ENCODE measurements at places on chromosomes 2 and 18.

DNA sequence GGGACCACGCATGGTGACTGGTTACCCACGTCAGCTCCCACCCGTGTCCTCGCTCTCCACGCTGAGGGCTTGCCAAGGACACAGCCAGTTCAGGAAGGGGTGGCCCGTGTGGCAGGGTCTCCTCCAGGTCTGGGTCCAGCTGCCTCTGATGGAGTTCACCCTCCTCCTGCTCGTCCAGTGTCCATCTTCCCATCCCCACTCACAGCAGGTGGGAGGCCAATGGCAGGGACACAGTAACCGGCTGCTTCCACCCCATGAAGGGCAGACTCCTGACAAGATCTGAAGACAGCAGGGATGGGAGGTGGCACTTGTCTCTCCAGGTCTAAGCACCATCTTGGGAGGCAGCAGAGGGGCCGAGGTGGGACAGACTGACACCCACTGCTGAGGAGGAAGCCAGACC, 106.4 kb downstream of the NDUFA10 start:
- DNase-seq = no peak

- no peak for DNase-seq
Observed at GRCh38 chr2:268323-268722, 3.6 kb downstream of the ACP1 start.

DNA sequence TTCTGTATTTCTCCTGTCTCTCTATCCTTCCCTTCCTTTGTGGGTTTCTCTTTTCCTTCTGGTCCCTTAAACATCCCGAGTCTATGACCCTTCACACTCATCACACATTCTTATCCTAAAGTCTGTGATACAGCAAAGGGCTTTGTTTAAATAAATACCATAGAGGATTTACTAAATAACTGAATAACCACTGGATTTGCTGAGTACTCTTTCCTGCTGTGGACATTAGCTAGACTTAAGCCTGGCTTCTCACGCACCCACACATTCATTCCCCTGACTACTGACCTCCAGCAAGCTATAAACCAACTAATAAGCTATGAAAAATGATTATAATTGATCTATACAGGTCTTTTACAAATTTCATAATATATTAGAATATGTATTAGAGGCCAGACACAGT, 76.6 kb downstream of the COL4A3 start:
- no peak for DNase-seq

- DNase-seq = no peak
Observed at GRCh38 chr2:172431463-172431862, 4.1 kb downstream of the ITGA6 start.

GRCh38 chr18:60389314-60389713, 16.7 kb upstream of the MC4R start:
- DNase-seq = no peak

- peak; percentile 59 for DNase-seq
Observed at GRCh38 chr2:36538335-36538734, 59.6 kb downstream of the FEZ2 start.

- DNase-seq = no peak
Observed at GRCh38 chr2:223870840-223871611, 33.6 kb upstream of the AP1S3 start.

- no peak for DNase-seq
Observed at GRCh38 chr2:25375989-25376545, 34.3 kb upstream of the DNMT3A start.

GRCh38 chr18:44741085-44741484, 60.4 kb downstream of the SETBP1 start:
- DNase-seq = no peak

GRCh38 chr2:94999431-94999883, 26.1 kb upstream of the MAL start:
- no peak for DNase-seq

GRCh38 chr2:20300656-20301055, 50.0 kb downstream of the PUM2 start:
- no peak for DNase-seq

- no peak for DNase-seq
Observed at GRCh38 chr2:144631636-144632035, 111.7 kb upstream of the ZEB2 start.

DNA sequence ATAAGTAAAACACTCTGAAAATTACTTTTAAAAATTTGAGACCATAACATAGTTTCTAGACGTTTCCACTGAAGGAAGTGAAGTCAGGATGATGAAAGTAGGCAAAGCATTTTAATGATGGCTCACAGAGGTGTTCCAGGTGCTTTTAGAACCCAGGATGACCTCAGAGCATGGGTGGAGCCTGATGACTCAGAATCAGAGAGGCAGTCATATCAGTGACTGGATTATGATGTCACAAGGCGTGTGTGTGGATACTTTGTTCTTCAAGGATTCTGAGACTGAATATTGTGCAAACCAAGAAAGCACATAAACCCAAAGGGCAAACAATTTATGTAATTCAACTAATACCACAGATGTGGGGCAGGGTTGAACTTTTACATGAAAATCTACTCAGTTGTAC, 208.0 kb upstream of the FBXO11 start:
- DNase-seq = no peak

DNA sequence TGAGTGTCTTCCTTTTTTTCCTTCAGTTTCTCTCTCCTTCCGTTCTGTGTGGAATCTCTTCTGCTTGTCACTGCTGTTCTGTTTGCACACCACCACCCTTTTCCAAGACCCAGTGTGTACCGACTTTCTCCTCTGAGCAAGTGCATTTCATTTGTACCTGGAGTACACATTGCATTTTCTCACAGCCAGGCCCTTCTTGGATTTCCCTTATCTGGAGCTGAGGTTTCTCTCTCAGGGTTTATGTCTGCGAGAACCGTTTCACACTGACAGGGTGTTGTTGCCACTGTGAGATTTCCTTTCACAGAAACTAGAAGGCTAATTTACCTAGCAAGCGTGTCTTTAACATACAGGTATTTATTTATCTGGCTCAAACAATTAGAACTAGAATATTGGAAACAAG, 26.2 kb downstream of the NCOA1 start:
- no peak for DNase-seq

- no peak for DNase-seq
Observed at GRCh38 chr18:36006997-36007396, 34.5 kb downstream of the RMP24 start.

- no peak for DNase-seq
Observed at GRCh38 chr2:64637931-64638330, 15.8 kb downstream of the SERTAD2 start.

- no peak for DNase-seq
Observed at GRCh38 chr2:138652378-138652777, 127.8 kb downstream of the NXPH2 start.

- no peak for DNase-seq
Observed at GRCh38 chr2:77834360-77835002, 312.3 kb upstream of the LRRTM4 start.

DNA sequence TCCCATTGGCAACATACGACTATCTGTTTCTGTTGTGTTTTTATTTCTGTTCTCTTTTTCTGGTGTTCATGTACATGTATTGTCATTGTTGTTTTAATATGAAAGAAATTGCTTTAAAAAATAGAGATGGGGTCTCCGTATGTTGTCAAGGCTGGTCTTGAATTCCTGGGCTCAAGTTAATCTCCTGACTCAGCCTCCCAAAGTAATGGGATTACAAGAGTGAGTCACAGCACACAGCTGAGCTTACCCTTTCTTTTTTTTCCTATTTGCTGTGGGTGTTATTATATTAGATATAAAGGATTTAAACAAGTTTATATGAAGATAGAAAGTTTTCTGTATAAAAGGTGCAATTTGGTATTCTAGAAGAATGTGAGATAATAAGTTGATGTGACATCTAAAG, 554.6 kb downstream of the DSC3 start:
- DNase-seq = no peak

DNA sequence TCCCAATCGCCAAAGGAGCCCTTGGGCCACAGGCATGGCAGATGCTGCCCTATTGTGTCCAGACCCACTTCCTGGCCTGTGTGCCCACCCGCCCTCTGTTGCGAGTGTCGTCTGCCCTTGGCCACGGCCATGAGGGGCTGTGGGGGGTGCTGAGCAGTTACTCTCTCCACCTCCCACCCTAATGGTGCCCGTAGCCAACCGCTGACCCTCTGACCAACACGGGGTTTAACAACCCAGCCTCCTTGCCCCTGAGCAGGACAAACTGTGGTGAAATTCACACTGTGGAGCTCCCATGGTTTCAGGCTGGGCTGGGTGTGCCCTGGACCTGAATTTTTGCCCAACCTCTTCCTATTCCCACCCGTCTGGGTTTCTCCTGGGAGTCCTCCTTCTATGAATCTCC, 145.7 kb upstream of the HDAC4 start:
- no peak for DNase-seq

DNA sequence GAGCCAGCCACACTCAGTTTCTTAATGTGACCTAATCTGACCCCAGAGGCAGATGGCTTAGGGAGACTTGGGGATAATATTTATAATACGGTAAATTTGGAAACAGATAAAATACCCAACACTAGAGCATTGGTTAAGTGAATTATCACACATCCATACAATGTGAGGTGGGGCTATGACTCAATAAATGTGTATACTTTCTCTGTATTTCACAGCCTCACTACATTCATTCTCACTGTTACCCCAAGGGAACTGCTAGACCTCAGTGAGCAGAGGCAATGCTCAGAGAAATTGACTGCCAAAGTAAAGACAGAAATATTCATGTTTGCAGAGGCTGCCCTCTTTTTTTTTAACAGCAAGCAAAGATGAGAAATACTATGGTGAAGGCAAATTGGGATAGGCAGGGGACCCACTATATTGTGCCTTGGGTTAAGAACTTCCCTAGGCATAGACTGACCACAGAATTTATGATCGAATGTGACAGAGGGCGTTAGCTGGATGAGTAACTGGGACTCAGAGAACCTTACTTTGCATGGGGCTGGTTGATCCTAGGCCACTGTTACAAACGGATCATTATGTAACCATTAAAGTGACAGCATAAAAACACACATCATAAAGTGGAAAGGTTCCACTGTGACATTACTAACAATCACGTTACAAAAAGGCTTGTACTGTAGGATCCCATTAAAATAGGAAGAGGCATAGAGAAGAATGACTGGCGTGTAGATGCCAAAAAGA, 246.0 kb upstream of the LYPD1 start:
- no peak for DNase-seq

DNA sequence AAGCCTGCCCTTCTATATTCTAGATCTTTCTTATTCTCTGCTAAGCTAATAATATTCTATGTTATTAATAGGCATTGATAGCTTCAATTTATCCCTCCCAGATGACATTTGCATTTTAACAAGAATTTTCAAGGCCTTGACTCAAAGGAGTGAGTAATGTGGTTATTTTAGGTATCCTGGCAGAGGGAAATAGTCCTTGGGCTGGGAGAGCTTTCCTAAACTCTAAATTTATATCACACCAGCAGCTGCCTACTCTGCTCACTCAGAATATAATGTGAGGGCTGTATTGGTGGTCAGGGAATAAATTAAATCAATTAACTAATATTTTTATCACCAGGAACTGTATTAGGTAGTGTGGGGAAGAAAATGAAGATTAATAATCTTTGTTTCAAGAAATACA, 74.8 kb upstream of the ADAM23 start:
- DNase-seq = no peak

- DNase-seq = no peak
Observed at GRCh38 chr18:76099931-76100457, 395.0 kb downstream of the ZNF516 start.
